Hematopoietic multipotent progenitor cell treated with erythropoietin and hydrocortisone succinate and interleukin-3 and kit ligand, for 4 days (in vitro differentiated cells): ENCODE measurements at places on chromosomes 3 and 15.

DNA sequence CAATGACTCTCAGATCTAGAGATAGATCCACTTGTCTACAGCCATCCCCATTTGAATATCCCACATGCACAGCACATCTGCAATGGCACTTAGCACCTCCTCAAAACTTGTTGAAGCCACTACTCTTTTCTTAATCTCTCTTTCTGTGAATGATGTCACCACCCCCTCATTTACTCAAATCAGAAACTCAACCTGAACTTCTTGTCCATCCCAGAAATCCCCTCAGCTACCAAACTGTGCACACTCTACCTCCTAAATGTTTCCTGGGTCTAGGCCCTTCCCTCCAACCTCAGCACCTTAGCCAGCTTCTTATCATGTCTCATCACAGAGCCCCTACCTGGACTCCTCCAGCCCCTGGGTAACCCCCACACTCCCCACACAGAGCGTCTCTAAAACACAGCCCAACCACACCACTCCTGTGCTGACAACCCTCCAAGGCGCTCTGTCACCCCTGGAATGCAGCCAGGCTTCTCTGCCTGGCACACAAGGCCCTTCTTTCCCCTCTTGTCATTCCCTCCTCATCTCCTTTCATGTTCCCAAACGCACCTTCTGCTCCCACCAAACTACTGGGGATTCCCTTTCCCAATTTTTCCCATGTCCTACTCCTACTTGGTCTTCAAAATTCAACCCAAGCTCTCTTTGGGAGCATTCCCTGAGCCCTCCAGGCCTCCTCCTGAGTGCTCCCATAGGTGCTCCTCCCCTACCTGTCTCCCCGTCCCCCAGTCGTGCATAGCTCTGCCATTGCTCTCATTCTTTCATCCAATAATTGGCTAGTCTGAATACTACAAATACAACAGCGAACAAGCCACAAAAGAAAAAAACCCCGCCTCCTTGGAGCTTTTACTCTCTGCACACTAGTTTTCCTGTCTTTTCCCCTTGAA is 39.8 kb upstream of the ZBTB38 start:
- DNase-seq, result no peak

DNA sequence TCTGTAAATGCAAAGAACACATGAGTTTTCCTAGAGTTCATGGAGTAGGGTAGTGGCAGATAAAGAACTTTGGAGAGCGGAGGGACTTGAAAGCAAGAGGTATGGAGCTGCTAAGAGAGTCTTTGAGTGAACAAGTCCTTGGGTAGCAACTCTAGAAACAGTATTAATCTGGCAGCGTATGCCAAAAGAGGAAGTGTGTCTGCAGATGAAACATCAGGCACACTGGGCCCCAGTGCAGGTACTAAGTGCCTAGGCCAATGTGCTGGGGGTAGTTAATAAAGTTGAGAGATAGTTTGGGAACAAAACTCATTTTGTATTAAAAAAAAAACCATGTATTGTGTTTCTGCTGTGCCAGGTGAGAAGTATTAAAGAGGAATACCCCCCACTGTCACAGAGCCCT is 223.0 kb upstream of the STRIT1 start:
- DNase-seq, result no peak

- DNase-seq, result no peak
These were observed 504.9 kb downstream of the EDEM1 start for GRCh38 chr3:5692446-5692845.

GRCh38 chr15:67108122-67108961 is 42.9 kb downstream of the SMAD3 start:
- DNase-seq, result peak; percentile 60

DNA sequence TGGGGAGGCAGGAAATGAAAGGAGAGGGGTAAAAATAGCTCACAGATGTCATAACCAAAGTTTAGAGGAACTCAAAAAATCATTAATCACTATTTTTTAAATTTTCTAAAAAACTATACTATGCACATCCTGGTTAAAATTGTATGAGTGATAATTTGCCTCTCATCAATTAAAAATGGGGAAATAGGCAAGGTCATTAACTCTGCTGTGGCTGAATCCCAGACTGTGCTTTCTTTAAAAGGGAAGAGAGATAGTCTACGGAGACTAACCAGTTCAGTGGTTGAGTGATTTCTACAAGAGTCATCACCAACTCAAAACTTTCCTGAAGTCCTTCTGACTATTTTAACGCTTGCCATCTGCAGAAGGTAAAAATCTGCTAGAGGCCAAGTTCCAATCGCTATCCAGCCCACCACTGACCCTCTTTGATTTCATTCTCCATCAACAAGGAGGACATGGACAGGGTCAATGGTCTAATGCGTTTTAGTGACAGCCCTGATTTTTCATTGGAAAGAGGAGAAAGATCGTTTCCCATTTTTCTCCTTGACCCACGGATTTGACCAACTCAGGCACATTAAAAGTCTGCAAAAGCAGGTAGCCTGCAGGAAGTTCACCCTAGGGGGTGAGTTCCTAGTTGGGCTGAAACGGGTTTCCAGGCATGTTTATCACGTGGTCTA is 850 bp downstream of the SUCLG2 start:
- no peak for DNase-seq

DNA sequence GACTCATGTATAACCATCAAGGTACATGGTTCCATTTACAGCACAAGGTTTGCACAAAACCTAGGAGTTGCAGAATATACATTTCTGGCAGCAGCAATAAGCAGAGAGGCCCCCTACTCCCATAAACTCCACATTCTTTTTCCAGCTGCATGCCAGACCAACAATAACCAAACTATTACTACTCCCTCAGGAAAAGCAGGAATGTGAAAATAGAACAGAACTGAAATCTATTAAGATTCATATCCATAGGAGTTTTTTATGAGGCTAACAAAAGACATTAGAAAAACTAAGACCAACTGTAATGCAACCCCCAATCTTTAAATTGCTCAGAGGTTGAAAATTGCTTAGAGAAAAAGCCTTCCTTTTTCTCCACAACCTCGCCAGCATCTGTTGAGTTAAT is 27.6 kb upstream of the TOP2B start:
- DNase-seq, result no peak

- DNase-seq, result peak; percentile 88
These were observed 15.0 kb downstream of the PTH1R start for GRCh38 chr3:46892285-46893145.

DNA sequence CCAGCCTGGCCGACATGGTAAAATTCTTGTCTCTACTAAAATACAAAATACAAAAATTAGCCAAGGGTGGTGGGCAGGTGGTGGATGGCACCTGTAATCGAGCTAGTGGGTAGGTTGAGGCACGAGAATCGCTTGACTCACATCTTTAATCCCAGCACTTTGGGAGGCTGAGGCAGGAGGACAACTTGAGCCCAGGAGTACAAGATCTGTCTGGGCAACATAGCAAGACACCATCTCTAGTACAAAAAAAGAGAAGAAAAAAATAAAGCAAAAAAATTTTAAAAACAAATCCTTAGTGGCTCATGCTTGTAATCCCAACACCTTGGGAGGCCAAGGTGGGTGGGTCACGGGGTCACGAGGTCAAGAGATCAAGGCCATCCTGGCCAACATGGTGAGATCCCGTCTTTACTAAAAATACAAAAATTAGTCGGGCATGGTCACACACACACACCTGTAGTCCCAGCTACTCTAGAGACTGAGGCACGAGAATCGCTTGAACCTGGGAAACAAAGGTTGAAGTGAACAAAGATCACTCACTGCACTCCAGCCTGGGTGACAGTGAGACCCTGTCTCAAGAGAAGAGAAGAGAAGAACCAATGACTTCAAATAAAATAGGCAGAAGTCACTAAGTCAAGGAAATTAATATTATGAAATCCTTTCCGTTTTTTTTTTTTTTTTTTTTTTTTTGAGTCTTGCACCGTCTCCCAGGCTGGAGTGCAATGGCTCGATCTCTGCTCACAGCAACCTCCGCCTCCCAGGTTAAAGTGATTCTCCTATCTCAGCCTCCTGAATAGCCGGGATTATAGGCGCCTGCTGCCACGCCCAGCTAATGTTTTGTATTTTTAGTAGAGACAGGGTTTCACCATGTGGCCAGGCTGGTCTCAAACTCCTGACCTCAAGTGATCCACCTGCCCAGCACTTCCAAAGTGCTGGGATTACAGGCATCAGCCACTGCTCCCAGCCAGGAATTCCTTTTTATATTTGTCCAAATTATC is 4.9 kb downstream of the RHOA start:
- DNase-seq, result peak; percentile 49

DNA sequence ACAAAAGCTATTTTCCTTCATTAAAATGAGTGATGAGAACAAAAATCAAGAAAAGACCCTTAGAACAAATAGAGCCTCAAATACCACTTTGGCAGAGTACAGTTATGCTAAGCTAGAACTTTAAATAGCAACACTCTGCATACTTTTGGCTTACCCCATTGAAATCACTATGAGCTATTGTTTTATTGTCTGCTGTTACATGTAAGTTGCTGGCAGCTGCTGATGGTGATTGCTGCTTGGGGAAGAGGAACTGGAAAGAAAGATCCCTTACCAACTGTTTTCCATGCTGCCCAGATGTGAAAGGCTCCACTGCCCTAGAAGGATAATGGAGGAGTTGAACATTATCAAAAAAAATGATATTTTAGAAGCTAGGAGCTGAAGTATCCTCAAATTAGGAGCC is 135.4 kb downstream of the SYNPR start:
- no peak for DNase-seq

DNA sequence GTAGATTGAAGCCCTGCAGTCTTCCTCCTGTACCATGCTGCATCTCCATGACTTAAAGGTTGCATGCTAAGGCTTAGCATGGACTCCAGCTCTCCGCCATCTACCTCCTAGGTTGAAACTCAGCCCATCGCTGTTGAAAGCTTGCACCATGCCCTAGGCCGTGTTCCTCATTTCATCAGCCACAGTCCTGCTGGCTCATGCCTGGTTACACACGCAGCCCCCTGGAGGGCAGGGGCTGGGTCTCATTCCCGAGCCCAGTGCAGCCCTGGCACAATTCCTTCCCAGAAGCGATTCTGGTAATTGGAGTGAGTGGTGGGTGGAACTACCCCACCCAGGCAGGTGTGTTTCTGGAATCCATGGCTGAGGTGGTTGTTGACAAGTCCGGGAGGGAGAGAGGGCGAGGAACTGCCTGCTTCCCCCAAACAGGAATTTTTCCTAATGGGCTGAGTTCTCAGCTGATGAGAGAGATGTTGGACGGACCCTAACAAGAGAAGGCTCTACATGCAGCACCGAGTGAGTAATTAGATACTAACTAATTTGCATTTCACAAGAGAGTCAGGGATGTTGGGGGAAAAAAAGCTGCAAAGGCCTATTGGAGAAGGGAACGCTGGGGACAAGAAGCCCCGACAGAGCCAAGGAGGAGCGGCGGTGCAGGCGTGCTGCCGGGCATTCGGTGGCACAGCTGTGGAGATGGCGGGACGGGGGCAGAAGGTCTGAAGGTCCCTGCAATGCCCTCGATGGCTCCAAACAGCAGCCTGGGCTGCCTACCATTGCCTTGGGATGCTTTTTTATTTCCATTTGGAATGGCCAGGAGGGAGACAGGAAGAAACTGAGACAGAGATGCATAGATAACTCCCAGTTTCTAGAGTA is 92.3 kb upstream of the TLE3 start:
- DNase-seq, result no peak

- no peak for DNase-seq
These were observed 25.3 kb downstream of the IL16 start for GRCh38 chr15:81222007-81222406.

GRCh38 chr15:45715528-45715927 is 80.7 kb downstream of the SQOR start:
- peak; percentile 46 for DNase-seq

DNA sequence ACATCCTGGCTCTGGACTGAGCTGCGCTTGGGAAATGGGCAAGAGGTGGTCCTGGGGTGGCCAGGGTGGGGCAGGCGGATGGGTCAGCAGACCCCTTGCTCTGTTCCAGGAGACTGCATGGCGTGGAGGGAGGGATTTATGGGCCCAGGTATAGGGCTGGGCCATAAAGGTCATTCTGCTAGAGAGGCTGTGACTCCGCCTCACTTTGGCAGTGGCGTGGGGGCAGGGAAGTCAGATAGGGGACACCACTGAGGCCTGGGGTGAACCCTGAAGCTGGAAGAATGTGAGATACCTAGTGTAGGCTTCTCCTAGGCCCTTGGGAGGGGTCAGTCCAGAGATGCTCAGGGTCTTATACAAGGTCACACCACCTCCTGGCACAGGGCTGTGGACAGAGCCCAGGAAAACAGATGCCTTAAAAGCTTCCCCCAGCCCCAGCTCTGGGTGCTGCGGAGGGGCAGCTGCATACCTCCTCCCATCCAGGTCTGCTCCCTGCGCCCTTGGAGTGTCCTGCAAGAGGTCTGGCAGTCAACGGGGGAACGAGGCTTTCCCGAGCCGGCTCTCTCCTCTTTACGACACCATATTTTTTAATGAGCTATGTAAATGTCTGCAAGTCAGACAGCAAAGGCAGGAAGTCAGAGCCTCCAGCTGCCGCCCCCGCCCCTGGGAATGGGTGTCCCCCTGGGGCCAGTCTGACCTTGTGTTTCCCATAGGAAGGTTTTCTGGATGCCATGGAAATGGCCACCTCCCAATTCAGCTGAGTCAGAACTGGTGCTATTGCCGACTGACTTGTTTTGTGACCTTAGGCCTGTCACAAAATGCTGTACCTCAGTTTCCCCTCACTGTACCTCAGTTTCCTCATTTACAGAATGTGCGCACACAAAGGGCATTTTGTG is 26.3 kb downstream of the LINGO1 start:
- no peak for DNase-seq

DNA sequence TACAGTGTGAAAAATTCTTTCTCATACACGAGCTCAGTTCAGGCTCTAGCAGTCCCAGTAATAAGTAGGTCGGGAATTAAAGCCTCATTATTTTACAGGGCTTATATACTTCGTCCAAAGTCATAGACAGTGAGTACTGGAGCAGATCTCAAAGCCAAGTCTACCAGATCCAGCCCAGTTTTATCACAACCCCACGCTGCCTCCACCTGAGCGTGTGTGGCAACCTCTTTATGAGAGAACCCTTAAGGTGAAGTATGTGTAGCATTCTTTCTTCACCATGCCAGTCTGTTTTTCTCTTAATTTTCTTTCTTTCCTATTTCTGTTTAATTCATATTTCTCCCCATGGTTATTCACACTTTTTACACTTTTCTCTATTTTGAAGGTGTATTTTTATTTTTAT is 574.6 kb upstream of the ARPP21 start:
- no peak for DNase-seq

GRCh38 chr15:89130201-89130600 is 41.9 kb downstream of the ABHD2 start:
- peak; percentile 79 for DNase-seq

GRCh38 chr3:61387817-61388216 is 136.6 kb upstream of the FHIT start:
- no peak for DNase-seq

GRCh38 chr15:68725736-68726135 is 95.0 kb downstream of the ANP32A start:
- peak; percentile 71 for DNase-seq

DNA sequence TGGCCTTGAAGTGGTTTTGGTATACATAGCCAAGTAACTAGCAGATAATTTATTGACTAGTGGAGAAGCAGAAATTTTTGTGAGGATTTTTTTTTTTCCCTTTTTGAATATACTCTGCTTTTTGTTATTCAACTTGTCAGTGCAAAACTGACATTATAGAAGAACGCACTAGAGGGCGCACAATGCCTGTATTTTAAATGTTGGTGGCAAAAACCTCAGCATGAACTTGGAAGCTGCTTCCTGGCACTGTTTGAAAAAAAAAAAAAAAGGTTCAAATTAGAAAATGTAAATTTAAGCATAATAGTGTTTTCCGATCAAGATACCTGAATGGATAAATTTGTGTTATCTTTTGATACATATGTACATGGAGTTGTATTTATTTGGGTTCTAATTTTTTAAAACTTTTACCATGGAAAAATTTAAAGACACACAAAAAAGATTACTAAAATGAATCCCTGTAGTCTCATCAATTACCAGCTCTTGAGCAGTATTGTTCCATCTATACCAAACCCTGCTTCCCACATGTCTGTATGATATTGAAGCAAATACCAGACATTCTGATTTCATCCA is 56.0 kb downstream of the SLC25A26 start:
- DNase-seq, result peak; percentile 82
